Large intestine (tissue), 12 donors: ENCODE measurements at places on chromosomes 4 and X.

DNA sequence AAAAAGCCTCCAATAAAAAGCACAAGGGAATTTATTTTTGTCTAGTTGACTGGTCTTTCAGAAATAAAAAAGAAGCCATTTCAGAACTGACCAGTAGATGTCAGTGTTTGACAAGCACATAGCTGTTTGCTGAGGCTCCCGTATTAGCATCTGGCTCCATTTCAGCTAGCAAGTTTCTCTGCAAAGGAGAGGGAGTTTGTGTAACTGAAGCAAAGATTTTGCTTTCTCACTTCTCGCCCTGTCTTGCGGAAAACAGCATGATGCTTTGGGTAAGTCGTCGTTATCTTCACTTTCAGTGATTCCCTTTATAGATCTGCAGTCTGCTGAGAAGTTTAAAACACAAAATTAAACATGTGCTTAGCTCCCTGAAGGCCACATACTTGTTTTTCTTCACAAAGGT is 85.5 kb downstream of the CT47B1 start:
- DNase-seq = peak; percentile 24

DNA sequence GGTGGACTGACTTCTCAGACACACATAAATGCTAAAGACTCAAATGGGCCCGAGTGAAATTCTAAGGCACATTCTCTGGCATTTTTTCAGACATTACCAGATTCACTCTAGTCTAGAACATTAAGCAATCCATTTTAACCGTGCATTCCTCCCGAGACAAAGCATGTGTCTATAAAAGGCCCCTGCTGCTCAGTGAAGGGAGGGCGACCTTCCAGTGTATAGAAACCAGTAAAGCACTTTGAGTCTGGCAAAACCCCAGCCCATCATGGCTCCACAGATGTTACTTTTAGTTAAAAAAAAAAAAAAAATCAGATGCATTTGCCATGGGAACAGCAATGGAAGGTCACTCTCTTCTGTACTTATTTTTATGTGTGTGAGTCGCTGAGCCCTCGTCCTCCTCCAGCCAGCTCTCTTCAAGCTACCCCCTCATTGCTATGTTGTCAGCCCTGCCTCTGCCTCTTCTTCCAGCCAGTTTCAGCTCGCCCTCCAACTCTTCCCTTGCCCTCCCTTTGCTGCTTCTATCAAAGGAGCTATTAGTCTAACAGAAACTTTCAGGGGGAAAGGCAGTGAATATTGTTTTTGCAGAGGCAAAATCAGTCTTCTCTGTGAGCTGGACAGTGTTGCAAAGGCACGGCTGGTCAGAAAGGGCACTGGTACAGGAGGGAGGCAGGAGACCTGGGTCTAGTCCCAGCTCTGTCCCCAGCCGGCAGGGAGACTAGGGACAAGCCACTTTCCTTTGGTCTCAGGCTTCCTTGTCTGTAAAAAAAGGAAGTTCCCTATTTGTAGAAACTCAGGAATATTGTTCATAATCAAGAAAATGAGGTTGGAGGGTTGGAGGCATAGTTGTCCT is 644.2 kb downstream of the ZNF674 start:
- DNase-seq = no peak

- DNase-seq = no peak
These were observed 158.0 kb upstream of the FAT1 start for GRCh38 chr4:186881521-186882220.

GRCh38 chr4:16205298-16206164 is 20.7 kb downstream of the TAPT1 start:
- peak; percentile 25 for DNase-seq
